IPS-NIHi11 (cell line): ENCODE measurements at places on chromosomes 7 and 10.
A peak's percentile ranks its signal among the peaks of the same experiment; 100 is the strongest.

DNA sequence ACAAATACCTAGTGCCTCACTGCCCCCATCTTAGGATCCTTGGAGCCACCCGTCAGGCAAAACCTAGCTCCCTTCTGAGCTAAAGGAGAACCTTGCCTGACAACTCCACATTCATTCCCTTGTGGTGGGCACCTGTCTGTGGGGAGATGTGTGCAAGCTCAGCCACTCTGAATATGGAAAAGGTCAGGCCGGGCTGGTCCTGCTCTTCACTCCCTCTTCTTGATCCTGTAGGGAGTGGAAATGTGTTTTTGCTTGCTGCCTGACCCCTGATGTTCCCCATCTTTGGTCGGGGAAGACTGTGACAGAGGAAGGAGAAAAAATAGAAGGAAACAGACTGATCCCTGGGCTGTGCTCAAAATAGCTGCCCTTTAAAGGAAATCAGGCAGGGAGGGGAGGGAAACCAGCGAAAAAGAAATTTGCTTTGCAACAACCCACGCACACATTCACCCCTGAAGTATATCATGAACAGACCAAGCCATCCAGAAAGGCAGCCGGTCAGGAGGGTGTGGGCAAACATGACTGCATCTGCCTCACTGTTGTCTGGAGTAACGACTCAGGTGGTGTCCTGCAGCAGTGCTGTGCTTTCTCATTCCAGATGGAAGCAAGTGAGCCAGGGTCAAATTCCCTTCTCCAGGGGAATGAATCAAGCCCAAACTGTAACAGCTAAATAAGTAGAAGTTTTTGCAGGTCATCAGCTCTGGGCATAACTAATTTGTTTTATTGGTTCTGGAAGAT is 74.0 kb downstream of the SCRN1 start:
- no peak for DNase-seq

DNA sequence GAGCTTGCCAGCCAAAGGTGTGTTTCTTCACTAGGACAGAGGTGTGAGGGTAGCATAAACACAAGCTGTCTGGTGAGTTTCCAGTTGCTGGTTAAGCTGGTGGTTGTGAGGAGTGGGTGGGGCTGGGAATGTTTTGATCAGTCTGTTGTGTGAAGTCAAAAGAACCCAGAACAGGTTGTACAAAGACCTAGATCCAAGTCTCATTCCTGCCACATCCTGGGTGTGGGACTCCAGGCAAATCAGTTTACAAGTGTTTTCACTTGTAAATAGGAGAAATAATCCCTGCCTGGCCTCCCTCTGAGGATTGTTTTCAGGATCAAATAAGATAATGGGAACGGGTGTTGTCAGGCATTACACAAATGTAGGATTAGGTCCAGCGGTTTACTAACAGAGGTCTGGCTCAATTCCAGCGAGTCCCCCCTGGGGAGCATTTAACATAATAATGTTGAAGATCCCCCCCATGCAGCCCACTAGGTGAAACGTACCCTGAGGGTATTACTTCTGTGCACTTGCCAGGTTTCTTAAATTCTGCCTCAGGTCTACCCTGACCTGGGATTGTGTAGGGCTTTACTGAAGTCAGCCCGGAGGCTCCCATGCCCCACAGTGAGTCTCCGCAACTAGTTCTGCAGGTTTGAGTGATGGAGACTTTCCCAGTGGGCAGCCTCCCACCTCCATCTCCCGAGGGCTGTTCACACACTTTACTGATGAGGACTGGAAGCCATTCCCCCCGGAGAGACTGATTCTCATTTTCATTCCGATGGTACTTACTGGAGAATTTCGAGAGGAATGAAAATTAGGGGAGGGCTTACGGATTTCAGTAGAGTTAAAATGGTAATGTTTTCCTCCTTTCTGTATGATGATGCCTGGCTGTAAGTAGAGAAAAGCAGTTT is 2.7 kb upstream of the FRAT2 start:
- peak; percentile 61 for DNase-seq

GRCh38 chr7:235576-236395 is 43.4 kb downstream of the FAM20C start:
- DNase-seq: no peak

- DNase-seq: no peak
Measured at GRCh38 chr10:68284062-68285001, 47.5 kb upstream of the HNRNPH3 start.

DNA sequence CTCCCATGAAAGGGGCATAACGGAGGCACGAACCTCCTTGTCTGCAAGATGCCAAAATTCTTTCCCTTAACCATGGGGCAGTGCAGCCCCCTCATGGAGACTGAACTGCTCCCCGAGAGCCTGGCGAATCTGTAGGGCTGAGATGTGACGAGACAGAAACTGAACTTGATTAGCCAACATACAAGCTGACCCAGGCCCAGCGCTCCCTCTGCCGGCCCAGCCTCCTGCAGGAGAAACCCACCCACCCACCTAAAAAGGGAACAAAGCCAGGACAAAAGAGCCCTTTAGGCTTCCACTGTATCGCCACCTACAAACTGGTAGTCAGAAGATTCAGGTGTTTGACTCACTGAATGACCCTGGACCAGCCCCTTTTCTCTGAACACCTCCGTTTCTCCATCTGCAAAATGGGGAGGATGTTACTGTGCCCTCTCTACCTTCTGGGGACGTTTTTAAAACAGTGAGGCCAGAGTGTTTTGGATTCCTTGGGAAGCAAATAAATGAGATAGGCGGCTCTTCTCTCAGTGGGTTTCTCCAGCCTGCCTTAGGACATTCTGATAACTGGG is 58.4 kb downstream of the C10orf105 start:
- DNase-seq: no peak

- DNase-seq: no peak
Measured at GRCh38 chr7:78311181-78311580, 512.6 kb downstream of the PHTF2 start.

DNA sequence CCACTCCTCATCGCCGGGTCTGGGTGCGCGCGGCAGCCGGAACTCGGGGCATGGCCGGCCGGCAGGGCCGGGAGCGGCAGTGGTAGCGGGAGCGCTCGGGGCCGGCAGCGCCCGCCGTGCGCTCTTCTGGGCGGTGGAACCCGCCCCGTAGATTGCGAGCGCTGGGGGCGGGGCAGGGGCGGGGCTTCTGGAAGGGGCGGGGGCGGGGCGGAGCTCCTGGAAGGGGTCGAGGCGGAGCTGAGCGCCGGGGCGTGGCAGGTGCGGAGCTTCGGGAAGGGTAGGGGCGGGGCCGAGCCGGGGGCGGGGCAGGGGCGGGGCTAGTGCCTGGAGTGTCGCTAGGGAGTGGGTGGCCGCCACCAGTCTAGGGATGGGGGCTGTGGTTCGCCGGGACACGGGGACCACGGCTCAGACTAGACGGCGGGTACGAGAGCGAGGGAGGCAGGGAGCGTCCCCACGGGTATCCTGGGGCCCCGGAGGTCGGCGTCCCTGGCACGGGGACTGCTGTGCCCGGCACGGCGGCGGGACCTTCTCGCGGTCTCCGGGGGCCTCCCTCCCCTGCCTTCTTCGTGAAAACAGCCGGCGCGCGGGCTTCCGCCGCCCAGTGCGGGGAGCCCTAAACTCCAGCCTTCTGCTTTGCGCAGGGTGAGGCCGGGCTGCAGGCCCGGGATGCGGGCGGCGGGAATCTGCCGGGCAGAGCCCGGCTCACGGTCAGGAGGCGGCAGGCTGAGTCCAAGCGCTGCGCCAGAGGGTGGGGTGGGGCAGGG is at the start of gene STK32C:
Gene STK32C, minus strand, starts transcription at position 128 of the 764 bp plus-strand sequence. Its CDS starts 117 bp downstream, at position 11.
- DNase-seq: peak; percentile 98

- DNase-seq: no peak
Measured at GRCh38 chr7:28487487-28487886, 75.2 kb downstream of the CREB5 start.

DNA sequence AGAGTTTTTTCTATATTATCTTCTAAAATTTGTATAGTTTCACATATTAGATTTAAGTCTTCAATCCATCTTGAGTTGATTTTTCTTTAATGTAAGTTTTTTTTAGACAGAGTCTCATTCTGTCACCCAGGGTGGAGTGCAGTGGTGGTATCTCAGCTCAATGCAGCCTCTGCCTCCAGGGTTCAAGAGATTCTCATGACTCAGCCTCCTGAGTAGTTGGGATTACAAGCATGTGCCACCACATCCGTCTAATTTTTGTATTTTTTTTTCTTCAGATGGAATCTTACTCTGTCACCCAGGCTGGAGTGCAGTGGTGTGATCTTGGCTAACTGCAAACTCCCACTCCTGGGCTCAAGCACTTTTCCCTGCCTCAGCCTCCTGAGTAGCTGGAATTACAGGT is 143.4 kb upstream of the ZNF92 start:
- no peak for DNase-seq

- DNase-seq: no peak
Measured at GRCh38 chr10:35462491-35462934, 126.2 kb downstream of the CCNY start.

- DNase-seq: no peak
Measured at GRCh38 chr10:124517461-124517860, 55.8 kb downstream of the LHPP start.

DNA sequence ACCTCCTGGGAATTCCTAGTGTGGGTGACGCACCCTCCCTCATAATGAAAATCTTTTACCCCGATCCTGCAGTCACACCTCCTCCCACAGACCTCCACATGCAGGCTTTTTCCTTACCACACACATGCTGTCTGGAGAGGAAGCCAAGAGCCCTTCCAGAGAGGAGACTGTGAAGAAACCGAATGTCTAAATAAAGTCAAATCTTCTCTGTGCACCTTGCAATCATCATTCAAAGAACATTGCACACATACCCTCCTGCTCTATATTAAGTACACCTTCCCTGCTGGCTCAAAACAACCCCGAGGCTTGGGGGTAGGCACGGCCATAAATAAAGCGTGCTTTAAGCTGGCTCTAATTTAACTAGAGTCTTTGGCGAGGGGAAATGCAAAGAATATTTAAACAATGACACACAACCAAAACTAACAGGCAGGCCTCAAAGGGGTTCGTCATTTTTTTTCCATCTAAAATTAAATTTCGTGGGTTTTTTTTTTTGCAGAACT is 34.9 kb downstream of the CALML3 start:
- no peak for DNase-seq

- no peak for DNase-seq
Measured at GRCh38 chr7:45590679-45591057, 16.5 kb downstream of the ADCY1 start.

- peak; percentile 68 for DNase-seq
Measured at GRCh38 chr10:62818426-62819011, 2.4 kb upstream of the EGR2 start.

- DNase-seq: no peak
Measured at GRCh38 chr10:128147064-128147463, 20.8 kb upstream of the MKI67 start.

GRCh38 chr10:72254813-72255568 is 18.7 kb upstream of the DDIT4 start:
- peak; percentile 88 for DNase-seq

- DNase-seq: no peak
Measured at GRCh38 chr10:19891429-19891828, 75.2 kb downstream of the PLXDC2 start.

GRCh38 chr10:44959247-44960087 is at the start of gene RASSF4:
Gene RASSF4 (plus strand): TSS chr10:44959802. CDS start chr10:44970203, 10,401 bp downstream.
- peak; percentile 99 for DNase-seq

DNA sequence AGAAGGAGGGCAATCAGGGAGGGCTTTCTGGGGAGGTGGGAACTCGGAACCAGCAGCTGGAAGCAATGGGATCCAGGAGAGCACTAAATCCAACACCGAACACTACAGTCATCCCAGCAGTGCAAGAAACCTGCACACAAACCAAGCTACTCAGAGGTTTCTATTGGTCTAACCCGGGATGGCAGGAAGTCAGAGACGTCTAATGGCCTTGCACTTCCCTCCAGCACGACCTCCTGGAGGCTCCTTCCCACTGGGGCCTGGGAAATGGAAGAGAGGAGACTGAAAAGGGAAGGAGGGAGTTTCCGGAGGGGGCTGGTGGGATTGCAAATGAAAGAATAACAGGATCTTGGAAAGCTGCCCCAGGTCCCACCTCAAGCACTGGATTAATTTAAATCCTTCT is 56.3 kb downstream of the TEX36 start:
- DNase-seq: no peak

GRCh38 chr7:35624299-35625186 is 70.4 kb downstream of the HERPUD2 start:
- peak; percentile 77 for DNase-seq

DNA sequence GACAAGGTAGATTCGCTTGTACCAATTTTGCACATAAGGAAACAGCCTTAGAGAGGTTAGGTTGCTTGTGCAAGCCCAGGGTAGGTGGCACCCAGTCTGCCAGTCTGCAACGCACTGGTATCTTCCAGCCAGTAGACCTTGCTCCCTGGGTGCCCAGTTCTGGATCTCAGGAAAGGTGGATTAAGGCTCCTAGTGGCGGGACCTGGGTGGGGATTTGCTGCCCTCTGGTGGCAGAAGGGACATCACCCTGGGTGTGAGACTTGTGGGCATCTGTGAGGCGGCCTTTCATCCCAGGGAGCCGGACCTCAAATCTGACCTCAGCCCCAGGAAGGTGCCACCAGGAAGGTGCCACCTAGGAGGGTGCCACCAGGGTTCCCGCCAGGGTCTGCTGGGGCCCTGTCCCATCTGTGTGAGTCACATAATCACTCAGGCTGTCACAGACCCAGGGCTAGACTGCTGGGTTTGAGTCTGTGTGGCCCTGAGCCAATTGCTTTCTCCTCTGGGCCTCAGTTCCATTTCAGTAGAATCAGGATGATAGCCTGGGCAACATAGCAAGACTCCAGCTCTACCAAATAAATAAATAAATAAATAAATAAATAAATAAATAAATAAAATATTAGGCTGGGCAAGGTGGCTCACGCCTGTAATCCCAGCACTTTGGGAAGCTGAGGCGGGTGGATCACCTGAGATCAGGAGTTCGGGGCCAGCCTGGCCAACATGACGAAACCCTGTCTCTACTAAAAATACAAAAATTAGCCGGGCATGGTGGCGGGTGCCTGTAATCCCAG is 5.3 kb upstream of the PRKRIP1 start:
- DNase-seq: peak; percentile 88

DNA sequence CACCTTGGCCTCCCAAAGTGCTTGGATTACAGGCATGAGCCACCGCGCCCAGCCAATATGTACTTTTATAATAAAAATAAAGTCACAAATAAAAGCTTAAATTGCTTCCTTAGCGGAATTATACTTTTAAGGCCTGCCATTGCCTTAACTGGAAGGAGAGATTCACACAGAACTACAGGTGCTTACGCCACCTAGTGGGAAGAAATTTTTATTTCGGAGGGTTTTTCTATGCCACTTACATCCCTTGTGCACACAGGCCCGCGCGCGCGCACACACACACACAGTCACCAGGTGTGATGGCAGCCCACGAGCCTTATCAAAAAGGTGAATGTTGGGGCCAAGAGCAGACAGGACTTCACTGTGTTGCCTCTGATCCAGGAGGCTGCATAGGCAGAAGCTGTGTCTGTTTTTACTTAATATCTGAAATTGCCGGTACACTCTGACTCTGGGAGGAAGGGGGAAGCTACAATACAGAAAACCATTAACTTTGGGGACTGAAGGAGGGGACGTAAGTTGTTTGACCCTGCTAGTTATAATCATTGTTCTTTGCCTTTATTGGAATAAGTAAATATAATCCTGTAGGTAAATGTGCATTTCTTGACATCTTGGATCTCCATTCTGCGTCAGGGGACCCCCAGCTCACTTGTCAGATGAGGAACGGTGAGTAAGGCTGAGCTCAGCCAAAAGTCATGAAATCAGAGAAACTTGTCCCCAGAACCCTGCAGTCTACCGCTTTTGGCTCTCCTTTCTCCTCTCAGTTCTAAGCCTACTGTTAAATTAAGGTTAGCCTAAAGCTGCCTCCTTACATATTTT is 87.1 kb downstream of the SLC16A9 start:
- peak; percentile 57 for DNase-seq
